ENCODE measurements at places on chromosomes 11 and 22. TPM values are rescaled to one million over a fixed set of nuclear protein-coding genes. Genes with fewer than 3 reads are reported as not detected.
A peak's percentile ranks its signal among the peaks of the same experiment; 100 is the strongest.

DNA sequence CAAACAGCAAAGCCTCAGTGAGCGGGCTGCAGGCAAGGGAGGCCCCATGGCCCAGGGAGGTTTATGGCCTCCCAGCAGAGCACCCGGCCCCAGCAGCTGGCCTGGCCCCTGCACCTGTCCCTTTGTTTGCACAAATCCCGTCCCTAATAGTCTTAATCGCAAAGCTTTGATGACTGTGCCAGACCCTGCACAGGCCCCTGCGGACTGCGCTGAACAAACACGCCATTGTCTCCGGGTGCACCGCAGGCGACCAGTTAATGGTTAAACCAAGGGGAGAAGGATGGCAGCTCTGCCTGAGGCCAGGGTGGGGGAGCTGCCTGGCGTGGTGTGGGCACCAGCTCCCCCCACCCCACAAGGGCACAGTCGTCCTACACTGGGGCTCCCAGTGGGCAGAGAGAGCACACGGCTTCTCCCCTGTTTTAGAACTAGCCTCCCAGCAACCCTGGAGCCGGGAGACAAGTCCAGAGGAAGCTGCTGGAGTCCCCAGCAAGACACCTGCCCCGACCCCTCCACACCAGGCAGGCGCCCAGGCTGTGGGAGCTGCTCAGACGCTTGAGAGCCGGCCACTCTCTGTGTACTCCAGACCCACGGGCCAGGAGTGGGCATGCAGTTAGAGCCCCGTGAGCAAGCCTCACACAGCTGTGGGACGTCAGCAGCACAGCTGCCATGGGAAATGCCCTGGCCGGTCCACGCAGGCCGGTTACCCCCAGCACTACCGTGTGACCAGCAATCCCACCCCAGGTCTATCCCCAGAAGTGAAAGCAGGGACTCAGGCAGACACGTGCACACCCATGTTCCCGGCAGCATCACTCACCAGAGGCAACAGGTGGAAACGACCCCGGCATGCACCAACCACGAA is 39.7 kb upstream of the TH start:
- no peak overlapping the region for H3K27ac ChIP-seq
- H3K4me3 ChIP-seq, result no peak overlapping the region
- H3K4me1 ChIP-seq, result no peaks in the 10 kb centered on the region
- no peaks in the 10 kb centered on the region for H3K36me3 ChIP-seq
- no peak for DNase-seq

Gene ARHGAP42
- polyA plus RNA-seq, result 5.1 TPM

DNA sequence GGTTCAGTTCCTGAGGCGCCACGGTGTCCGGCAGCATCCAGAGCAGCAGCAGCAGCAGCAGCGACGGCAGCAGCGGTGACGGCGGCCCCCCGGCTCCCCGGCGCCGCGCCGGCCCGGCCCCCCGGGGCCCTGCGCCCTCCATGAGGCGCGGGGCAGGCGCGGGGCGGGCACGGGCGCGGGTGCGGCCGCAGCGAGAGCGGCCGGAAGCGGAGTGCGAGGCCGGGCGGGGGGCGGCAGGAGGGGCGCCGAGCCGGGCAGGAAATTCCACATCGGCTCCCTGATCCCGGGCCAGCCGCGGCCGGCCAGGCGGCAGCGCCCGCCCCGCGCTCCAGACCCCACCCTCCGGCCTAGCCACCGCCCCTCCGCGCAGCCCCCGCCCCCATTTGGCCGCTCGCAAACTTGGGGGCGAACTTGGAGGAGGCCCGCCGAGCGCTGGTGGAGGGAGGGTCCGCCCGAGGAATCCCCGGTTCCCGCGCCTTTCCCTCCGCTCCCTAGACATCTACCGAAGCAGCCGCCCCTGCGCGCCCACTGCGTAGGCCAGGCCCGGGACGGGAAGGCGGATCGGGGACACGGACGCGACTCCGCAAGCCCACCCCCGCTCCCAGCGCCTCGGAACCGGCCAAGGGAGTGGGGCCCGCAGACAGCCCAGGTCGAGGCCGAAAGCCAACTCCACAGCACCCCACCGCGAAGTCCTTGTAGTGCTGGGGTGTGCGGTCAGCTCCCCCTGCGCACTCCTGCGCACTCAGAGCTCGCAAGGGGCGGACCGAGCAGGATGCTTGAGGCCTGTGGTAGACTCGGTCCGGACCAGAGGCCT is at the start of gene SCARF2:
Gene SCARF2 (minus strand): TSS at position 213 of the 814 bp plus-strand sequence. CDS start 71 bp downstream, at position 142.
- peak; percentile 79 for DNase-seq
- H3K4me1 ChIP-seq, result peaks cover 15% of the 10 kb centered on the region
- H3K27ac ChIP-seq, result peak within 1 kb of the TSS; percentile 91
- no peaks in the 10 kb centered on the region for H3K27me3 ChIP-seq
- H3K36me3 ChIP-seq, result no peaks in the 10 kb centered on the region

Gene RAB36
- polyA plus RNA-seq, result 4.0 TPM

DNA sequence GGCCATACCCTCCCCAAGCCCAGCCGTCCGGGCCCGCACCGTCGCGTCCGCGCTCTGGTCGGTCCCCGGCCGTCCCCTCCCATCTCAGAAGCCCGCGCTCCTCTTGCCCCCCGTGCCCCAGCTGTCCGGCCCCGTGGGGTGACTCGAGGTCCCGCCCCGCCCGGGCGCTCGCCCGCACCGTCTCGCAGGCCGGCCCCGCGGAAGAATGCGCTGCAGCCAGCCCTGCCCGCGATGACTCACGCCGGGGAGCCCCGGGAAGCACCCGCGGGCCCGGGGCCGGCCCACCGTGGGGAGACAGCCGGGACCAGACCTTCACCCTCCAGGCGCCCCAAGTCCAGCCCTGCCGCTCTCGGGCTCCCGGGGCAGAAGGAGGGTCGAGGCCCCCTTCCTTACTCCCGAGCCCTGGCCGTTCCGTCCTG is 320 bp upstream of the PHLDA2 start:
- no peaks in the 10 kb centered on the region for H3K4me1 ChIP-seq
- H3K4me3 ChIP-seq, result peak overlapping the region; percentile 35
- DNase-seq, result peak; percentile 53
- H3K36me3 ChIP-seq, result no peaks in the 10 kb centered on the region

Gene ELF5
- not detected for polyA plus RNA-seq

DNA sequence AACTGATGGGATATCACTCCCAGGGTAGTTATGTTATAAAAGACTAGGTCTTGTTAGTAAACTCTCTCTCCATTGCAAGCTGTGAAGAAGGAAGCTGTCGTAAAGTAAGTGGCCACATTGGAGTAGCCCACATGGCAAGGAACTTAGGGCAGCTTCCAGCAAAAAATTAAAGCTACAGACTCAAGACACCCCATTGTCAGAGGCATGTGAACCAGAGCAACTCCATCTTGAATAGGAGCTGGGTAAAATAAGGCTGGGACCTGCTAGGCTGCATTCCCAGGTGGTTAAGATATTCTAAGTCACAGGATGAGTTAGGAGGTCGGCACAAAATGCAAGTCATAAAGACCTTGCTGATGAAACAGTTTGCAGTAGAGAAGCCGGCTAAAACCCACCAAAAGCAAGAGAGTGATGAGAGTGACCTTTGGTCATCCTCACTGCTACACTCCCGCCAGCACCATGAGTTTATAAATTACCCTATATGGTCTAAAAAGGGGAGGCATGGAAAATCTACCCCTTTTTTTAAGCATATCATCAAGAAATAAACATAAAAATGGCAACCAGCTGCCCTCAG is 23.9 kb downstream of the CCKBR start:
- H3K4me3 ChIP-seq, result no peak overlapping the region
- no peaks in the 10 kb centered on the region for H3K27me3 ChIP-seq
- H3K27ac ChIP-seq, result no peak overlapping the region
- no peaks in the 10 kb centered on the region for H3K4me1 ChIP-seq
- no peak for DNase-seq

- no peak for DNase-seq
- H3K27ac ChIP-seq, result no peak overlapping the region
- no peak overlapping the region for H3K4me3 ChIP-seq
- H3K36me3 ChIP-seq, result no peaks in the 10 kb centered on the region
These were observed 475.1 kb downstream of the NELL1 start for GRCh38 chr11:21144531-21144930.

GRCh38 chr11:21612326-21612725 is 580.6 kb upstream of the ANO5 start:
- DNase-seq, result no peak
- no peaks in the 10 kb centered on the region for H3K4me1 ChIP-seq
- no peak overlapping the region for H3K27ac ChIP-seq
- no peaks in the 10 kb centered on the region for H3K36me3 ChIP-seq
- no peaks in the 10 kb centered on the region for H3K27me3 ChIP-seq
- no peak overlapping the region for H3K4me3 ChIP-seq

Measured in ovary (tissue), 10 donors.